Hematopoietic multipotent progenitor cell (in vitro differentiated cells): ENCODE measurements at places on chromosomes 12 and 14.
A peak's percentile ranks its signal among the peaks of the same experiment; 100 is the strongest.

DNA sequence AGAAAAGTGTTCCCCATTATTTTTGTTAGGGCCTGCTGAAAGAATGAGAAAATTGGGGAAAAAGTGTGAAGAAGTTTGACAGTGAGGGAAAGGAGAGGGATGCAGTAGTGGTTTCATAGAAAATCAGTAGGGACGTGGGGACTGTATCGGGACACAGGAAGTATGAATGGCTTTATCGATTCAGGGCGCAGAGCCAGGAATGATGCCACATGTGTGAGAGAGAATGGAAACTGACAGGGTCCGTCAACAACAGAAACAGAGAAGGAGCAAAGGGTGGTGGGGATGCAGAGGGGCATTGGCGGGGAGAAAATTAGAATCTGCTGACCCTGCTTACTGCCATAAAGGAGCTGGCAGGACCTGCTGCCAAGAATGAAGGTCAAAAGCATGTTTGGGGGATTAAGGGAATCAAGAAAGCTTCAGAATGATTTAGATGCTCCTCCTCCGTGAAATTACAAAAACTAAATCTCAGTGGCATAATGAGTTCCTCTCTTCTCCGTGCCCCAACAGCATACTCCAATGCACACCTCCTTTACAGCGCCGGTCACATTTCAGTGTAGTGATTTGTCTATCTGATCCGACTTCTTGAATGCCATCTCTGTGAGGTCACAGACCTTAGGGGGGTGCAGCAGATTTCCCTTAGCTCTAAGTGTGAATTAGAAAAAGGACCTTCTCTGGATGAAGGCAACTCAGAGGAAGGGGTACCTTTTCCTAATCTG, 92.6 kb downstream of the EMP1 start:
- DNase-seq: no peak

DNA sequence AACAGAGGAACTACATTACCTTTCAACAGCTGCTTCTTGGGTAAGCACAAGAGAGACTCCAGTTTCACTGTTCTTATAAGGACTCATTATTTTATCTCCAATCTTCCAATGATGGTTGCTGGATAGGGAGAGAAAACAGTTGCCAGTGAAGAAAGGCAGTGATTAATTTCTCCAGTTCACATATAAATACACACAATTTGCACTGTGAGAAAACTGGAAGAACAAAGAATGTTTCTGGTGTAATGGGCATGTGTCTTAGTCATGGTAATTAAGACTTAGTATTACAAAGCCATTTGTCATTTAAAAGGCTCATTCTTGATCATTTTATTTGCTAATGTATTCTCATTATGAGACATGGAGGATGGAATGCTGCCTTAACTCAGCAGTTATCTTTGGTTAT, 78.0 kb upstream of the FAR2 start:
- no peak for DNase-seq

DNA sequence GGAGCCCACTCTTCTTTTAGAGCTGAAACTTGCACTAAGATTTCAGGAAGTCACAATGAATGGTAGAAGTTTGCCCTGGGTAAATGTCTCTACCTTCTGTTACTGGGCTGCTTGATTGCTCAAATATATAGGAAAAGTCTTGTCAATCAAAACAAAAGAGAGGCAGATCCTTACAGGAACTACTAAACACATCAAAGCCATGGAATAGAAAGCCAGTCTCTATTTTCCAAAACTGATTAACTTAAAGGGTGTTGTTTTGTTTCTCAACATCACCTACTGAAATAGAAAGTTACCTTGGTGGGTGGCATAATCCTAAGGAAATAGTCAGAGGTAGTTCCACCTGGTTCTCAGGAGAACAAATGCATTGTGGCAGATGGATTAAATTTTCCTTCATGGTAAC, at the start of gene GPHB5:
Gene GPHB5 (minus strand): TSS at position 101 of the 400 bp plus-strand sequence. CDS start 1,086 bp downstream, outside the sequence.
- no peak for DNase-seq

DNA sequence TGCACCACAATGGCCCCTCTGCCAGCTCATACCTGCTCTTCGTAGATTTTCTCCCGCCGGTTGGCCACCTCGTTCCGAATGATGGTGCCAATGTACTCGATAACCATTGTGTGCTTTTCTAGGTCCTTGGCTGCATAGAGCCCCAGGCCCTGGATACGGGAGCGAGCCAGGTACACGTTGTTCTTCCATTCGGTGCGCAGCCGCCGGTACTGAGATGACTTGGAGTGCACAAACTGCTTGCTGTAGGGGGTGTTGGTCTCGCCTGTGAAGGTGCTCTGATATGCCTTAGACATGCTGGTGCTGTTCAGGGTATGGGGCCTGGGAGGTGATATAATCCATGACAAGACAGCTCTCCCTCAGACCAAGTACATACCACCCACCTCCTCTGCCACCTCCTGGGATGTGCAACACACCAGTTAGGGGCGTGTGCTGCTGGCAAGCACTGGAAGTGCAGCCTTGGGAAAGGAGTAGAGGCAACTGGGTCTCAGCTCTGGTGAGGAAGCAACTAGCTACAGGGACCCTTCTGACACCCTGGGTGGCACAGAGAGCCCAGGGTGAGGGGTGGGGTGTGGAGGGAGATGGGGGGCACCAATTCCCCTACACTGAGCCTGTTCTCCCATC, 4.1 kb upstream of the PRKAG1 start:
- no peak for DNase-seq

- DNase-seq: no peak
Observed at GRCh38 chr12:70784042-70784668, 136.4 kb downstream of the PTPRR start.

- peak; percentile 3 for DNase-seq
Observed at GRCh38 chr14:101359221-101360053, 201.9 kb upstream of the DIO3 start.

GRCh38 chr12:47400266-47400665, 305.6 kb downstream of the RPAP3 start:
- DNase-seq: no peak

GRCh38 chr12:83113945-83114344, 427.2 kb downstream of the TMTC2 start:
- no peak for DNase-seq

DNA sequence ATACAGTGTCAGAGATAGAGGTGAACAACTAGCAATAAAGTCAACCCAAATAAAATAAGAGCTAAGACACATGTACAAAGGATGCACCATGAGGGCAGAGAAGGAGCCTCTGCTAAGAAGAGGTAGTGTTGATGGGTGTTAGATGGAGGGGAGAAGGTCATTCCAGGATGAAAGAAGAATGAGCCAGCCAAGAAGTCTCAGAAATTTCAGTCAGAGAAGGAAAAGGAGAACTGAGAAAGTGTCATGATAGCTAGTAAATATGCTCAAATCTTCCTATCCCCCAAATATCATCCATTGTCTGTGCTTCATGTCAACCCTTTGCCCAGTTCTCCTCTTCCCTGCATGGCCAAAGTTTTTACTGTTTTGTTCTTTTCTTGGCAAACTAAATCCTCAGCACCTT, 225.2 kb upstream of the BTG1 start:
- DNase-seq: no peak

GRCh38 chr12:53645165-53645564, 19.0 kb upstream of the ATF7 start:
- no peak for DNase-seq

GRCh38 chr12:117328556-117329100, 32.8 kb downstream of the NOS1 start:
- DNase-seq: no peak

- DNase-seq: no peak
Observed at GRCh38 chr12:124682425-124683151, 115.2 kb upstream of the NCOR2 start.

GRCh38 chr14:81464253-81465002, 64.3 kb upstream of the STON2 start:
- DNase-seq: peak; percentile 65

GRCh38 chr12:2341871-2342270, 289.1 kb downstream of the CACNA1C start:
- no peak for DNase-seq

- no peak for DNase-seq
Observed at GRCh38 chr12:91072931-91073330, 15.1 kb upstream of the KERA start.

DNA sequence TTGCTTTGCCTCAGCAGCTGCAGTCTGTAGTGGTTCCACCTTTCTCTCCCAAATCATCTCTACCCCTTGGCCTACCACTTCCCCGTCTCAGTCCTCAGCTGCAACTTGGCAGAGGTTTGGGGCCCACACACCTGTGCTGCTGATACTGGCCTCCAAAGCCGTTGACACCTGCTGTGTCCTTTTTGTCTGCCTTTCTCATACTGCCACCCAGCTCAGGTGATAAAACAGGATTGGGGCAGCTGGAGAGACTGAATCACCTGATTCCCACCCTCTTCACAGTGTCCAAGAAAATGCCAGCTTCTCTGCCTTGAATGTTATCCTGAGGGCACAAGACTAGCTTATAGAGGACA, 103.7 kb downstream of the ETV6 start:
- no peak for DNase-seq

DNA sequence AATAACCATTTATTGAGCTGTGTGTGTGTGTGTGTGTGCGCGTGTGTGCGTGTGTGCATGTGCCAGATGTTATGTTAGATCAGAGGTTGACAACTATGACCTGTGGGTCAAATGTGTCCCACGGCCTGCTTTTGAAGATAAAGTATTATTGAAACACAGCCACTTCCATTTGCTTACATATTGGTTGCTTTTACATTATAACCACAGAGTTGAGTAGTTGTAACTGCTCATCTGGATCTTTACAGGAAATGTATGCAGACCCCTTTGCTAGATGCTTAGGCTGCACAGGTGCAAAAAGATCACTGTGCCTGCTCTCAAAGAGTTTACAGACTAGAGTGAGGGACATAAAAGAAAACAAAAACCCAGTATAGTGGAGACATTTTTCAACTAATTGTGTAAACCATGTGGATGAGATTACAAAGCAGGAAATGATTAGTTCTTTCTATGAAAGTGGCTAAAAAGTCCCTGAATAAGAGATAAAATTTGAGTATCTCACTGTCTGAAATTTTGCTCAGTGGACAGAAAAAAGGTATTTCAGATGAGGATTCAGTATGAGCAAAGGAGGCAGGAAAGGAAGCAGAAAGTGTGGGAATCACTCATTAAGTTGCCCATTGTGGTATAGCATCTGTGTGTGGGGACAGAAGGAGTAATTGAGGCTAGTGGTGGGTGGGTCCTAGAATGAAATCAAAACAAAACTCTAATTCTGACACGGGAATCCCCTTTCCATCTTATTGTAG, 188.4 kb downstream of the PAH start:
- no peak for DNase-seq

- no peak for DNase-seq
Observed at GRCh38 chr14:100290607-100291304, 15.5 kb downstream of the SLC25A29 start.

GRCh38 chr12:5096241-5096924, 52.7 kb downstream of the KCNA5 start:
- DNase-seq: no peak

DNA sequence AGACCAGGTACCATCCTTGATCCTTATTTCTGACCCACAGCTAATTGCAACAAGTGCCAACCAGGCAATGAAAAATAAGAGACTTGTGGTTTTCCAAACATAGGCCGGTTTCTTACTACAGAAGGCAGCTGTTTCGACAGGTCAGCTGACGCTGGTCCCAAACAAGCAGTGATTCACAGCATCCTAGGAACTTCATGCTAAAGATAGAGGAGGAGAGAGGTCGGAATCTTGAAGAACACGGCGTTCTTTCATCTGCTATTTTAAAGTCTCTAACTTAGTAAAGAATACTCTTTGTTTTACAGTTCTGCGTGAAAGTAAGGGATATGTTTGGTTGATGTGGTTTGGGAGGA, 28.1 kb upstream of the ADGRD1 start:
- DNase-seq: no peak

DNA sequence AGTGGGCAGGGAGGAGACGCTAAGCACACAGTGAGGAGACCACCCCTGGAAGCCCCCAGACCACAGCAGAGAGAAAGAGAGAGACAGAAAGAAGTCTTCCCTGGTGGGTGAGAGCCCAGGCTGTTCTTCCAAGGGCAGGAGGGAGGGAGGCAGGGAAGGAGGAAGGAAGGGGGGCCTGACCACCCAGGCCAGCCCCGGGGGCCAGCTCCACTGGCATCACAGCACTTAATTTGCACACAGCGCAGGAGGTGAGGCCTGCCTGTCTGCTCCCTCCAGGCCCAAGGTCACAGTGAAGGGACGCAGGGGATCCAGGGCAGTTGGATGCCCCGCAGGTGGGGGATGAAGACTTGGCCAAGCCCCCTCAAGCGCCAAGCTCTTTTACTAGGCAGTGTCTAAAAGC, 141.9 kb upstream of the C14orf180 start:
- no peak for DNase-seq

GRCh38 chr14:56248442-56248841, 130.2 kb downstream of the PELI2 start:
- DNase-seq: no peak

GRCh38 chr14:100547633-100548294, 39.5 kb downstream of the BEGAIN start:
- DNase-seq: peak; percentile 93
